Activated T-helper 1 cell treated with anti-CD3 and anti-CD28 coated beads, Interleukin-2, amount 50 U/mL, for 16 hours (primary cell): ENCODE measurements at places on chromosomes 7 and 10.

GRCh38 chr10:121288864-121289661 lies 309.2 kb downstream of the FGFR2 start:
- no peak for DNase-seq

- DNase-seq = no peak
Measured at GRCh38 chr10:48477616-48478015, 127.3 kb downstream of the ARHGAP22 start.

DNA sequence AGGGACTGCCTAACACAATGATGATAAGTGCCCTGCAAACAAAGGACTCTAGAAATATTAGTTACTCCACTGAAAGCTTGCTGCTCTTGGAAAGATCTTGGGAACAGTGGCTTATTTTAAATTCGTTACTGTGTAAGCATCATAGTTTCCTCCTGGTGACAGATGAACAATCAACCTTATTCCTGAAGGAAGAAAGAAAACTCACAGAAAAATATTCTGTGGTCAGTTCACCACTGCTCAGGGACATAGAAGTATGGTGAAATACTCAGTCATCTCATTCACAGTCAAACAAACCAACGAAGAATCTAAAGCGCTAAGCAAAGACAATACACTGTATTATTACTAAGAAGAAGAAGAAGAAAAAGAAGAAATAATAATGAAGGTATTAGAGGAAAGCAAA lies 27.8 kb downstream of the MKX start:
- DNase-seq = no peak

- DNase-seq = no peak
Measured at GRCh38 chr7:25124465-25125136, 459 bp downstream of the CYCS start.

DNA sequence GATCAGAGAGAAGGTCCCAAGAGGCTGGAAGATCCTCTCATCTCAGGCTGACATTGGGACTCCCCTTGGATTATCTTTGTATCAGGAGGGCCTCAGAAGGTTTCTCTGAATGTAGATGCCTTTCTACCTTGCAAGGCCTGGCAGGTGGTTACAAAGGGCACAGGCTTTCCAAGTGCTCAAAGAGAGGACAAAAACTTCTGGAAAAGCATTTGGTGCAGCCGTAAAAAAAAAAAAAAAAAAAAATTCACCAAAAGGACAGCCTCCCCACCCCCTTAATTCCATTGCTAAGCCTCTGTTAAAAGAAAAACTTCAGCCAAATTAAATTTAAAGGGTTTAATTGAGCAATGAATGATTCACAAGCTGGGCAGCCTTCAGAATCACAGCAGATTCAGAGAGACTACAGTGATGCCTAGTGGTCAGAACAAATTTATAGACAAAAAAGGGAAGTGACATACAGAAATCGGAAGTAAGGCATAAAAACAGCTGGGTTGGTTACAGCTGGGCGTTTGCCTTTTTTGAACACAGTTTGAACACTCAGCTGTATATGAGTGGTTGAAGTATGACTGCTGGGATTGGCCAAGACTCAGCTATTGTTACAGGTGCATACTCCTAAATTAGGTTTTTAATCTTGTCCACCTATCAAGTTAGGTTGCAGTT lies 42.5 kb upstream of the LRGUK start:
- no peak for DNase-seq

DNA sequence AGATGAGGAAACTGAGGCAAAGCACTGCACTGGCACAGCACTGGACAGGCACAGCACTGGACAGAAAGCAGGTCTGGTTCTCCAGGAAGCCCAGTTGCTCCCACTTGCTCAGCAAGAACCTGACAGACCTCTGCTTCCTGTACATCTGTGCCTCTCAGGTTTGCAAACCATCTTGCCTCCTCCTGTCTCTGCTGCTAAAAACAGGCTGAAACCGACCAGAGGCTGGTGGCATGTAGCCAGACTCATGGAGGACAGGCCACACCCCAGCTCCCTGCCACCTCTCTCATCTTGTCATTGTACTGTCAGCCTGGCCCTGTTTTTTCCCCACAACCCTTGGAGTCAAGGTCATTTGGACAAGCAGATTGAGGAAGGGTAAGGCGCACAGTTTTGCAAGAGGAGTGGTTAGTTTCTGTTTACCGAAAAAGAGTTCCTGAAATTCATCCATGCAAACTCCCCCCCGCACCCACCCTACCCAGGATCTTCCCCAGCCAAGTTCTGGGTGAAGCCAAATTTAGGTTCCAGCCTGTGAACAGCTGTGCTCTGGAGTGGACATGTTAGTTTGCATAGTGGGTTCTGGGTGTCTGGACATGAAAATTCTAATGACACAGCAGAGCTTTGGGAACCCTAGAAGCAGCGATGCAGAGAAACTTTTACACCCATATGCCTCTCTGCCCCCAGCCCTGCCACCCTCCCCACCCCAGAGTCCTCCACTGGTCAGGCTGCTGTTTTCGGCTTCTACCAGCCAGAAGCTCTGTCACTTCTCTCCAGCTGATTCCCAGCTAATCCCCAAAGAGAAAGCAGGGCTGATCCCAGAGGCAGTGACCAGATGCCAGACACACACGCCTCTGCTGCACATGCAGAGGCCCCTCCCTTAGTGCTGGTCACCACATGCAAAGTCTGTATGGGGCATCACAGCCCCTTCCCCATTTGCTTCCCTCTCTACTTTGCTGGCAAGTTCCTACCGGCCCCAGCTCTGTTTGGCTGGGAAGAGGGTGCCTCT lies 8.5 kb upstream of the C10orf105 start:
- DNase-seq = peak; percentile 59

GRCh38 chr10:97279121-97279815 lies 13.2 kb downstream of the ARHGAP19 start:
- DNase-seq = no peak
